ENCODE measurements at places on chromosomes 13 and 19.

- H3K36me3 ChIP-seq, result no peaks in the 10 kb centered on the region
- H3K4me3 ChIP-seq, result no peak overlapping the region
- peaks cover 10% of the 10 kb centered on the region for H3K27me3 ChIP-seq
- DNase-seq, result no peak
These were observed 1.2 kb downstream of the PCDH9 start for GRCh38 chr13:67228916-67229315.

DNA sequence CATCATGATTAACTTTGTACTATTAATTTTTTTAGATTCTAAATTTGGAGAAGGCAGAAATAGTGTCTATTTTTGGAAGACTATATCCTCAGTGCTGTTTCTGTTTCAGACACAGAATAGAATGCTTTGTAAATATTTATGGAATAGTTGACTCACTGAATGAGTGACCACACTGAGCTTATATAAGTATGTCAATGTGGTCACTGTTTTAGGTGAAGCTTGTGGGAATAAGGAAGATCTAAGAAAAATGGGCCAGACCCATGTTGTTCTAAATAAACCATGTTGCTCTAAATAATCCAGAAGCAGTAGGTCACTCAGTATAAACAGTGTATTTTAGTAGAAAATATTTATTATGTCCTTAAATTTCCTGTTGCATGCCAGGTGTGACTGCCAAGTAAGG is 45.5 kb upstream of the DACH1 start:
- H3K36me3 ChIP-seq, result no peaks in the 10 kb centered on the region
- H3K27me3 ChIP-seq, result no peaks in the 10 kb centered on the region
- H3K27ac ChIP-seq, result no peak overlapping the region

DNA sequence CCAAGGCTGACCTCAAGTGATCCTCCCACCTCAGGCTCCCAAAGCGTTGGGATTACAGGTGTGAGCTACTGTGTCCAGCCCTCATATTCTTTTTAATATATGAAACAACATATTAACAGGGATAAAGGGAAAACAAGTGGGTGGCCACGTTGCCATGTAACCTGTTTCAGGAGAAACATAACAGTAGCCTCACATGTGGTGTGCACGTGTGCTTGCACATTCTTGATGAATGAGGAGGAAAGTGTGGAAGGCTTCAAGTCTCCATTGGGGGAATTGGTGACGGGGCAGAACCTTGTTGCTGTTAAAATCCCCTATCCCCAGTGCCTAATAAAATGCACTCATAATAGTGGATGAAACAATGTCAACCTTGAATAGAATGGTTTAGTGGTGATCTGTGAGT is 202.3 kb downstream of the MTUS2 start:
- no peak overlapping the region for H3K27ac ChIP-seq
- H3K27me3 ChIP-seq, result no peaks in the 10 kb centered on the region
- DNase-seq, result no peak
- H3K4me3 ChIP-seq, result no peak overlapping the region
- H3K36me3 ChIP-seq, result no peaks in the 10 kb centered on the region

GRCh38 chr19:3268763-3269162 is 44.3 kb downstream of the CELF5 start:
- H3K27me3 ChIP-seq, result peaks cover 38% of the 10 kb centered on the region
- no peak for DNase-seq
- H3K4me1 ChIP-seq, result peaks cover 6% of the 10 kb centered on the region
- peak overlapping the region; percentile 12 for H3K27ac ChIP-seq
- H3K4me3 ChIP-seq, result no peak overlapping the region

GRCh38 chr13:48892053-48892687 is 83.5 kb upstream of the FNDC3A start:
- no peak for DNase-seq
- no peaks in the 10 kb centered on the region for H3K27me3 ChIP-seq
- no peaks in the 10 kb centered on the region for H3K36me3 ChIP-seq

- H3K4me3 ChIP-seq, result no peak overlapping the region
- no peaks in the 10 kb centered on the region for H3K36me3 ChIP-seq
- no peaks in the 10 kb centered on the region for H3K4me1 ChIP-seq
- H3K27ac ChIP-seq, result no peak overlapping the region
- DNase-seq, result no peak
- H3K27me3 ChIP-seq, result no peaks in the 10 kb centered on the region
These were observed 15.6 kb downstream of the EMP3 start for GRCh38 chr19:48340995-48341394.

GRCh38 chr13:33172400-33172799 is 113.2 kb downstream of the STARD13 start:
- DNase-seq, result no peak
- H3K4me3 ChIP-seq, result no peak overlapping the region
- peaks cover 6% of the 10 kb centered on the region for H3K27me3 ChIP-seq
- no peaks in the 10 kb centered on the region for H3K4me1 ChIP-seq

- peaks cover 27% of the 10 kb centered on the region for H3K36me3 ChIP-seq
- DNase-seq, result no peak
- no peaks in the 10 kb centered on the region for H3K27me3 ChIP-seq
These were observed 70.7 kb upstream of the ZNF30 start for GRCh38 chr19:34856052-34856451.

DNA sequence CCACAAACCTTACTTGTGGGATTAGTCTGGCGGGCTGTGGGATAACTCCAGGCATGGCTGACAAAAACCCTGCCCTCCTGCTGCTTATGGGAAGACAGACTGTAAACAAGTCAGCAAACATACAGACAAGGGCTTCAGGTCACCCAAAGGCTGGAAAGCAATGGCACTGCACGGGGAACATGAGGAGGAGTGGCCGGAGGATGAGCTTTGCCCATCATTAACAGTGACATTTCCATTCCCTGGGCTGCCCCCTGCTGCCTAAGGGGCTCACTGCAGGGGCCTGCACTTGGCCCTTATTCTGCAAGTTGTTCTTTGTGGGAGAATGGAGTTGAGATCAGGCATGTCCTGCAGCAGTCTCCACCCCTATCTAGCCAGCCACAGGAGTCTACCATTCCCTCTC is 91.3 kb downstream of the UQCRFS1 start:
- peaks cover 29% of the 10 kb centered on the region for H3K27me3 ChIP-seq
- no peak for DNase-seq
- no peak overlapping the region for H3K27ac ChIP-seq
- H3K4me1 ChIP-seq, result no peaks in the 10 kb centered on the region

GRCh38 chr19:29269641-29270040 is 56.7 kb upstream of the UQCRFS1 start:
- H3K27me3 ChIP-seq, result peaks cover 41% of the 10 kb centered on the region
- no peak for DNase-seq
- peaks cover 3% of the 10 kb centered on the region for H3K36me3 ChIP-seq
- no peak overlapping the region for H3K4me3 ChIP-seq
- H3K4me1 ChIP-seq, result no peaks in the 10 kb centered on the region

DNA sequence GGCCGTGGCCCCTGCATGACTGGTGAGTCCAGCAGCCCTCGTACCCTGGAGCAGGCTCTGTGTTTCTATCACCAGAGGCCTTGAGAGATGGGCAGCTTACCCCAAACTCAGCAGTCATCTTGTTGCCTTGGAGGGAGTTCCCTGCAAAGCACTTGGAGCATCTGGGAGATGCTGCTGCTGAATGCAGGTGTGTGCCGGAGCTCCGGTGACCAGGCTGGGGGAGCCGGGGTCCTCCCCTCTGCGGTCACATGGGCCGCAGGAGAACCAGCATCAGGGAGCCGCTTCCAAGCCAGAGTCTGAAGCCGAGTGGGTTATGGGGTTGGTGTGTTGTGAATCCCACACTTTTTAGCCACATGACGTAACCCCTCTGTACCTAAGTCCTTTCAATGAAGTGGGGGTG is 82.8 kb downstream of the TEX29 start:
- H3K27me3 ChIP-seq, result peaks cover 3% of the 10 kb centered on the region
- H3K27ac ChIP-seq, result no peak overlapping the region
- H3K4me3 ChIP-seq, result no peak overlapping the region
- DNase-seq, result no peak
- H3K4me1 ChIP-seq, result peaks cover 1% of the 10 kb centered on the region

GRCh38 chr13:51050021-51050830 is 60.8 kb downstream of the C13orf42 start:
- H3K4me3 ChIP-seq, result no peak overlapping the region
- no peak for DNase-seq
- no peak overlapping the region for H3K27ac ChIP-seq
- H3K36me3 ChIP-seq, result no peaks in the 10 kb centered on the region
- no peaks in the 10 kb centered on the region for H3K4me1 ChIP-seq
- H3K27me3 ChIP-seq, result no peaks in the 10 kb centered on the region

DNA sequence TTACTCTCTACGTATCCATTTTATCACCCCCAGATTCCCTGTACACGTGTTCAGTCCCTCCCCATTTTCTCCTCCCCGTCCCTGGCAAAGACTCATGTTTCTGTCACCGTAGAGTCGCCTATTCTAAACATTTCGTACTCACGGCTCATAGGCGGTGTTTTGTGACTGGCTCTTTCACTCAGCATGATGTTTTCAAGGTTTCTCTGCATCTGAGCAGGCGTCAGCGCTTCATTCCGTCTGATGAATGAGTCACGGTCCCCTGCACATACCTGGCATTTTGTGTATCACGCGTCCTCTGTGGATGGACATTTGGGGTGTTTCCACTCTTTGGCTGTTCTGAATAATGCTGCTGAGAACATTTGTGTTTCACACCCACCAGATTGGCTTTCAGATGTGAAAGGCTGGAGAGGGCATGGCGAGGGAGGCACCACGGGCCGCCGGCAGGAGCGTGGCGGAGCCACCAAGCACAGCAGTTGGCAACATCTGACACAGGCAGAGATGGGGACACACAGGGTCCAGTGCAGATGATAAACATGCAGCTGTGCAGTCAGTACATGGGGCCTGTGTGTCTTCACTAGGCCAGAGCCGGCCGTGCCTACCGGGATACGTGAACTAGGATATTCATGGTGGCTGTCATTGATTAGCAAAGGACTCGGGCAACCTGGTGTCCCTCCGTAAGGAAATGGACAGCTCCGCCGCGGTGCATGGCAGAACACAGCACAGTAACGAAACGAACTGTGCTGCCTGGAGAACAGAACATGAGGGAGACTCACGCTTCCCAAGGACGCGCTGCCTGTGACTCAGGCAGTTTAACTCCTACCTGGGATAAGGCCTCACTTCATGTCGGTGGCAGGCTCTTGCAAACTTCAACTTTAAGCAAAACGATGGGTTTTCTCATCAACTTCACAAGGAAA is 117.2 kb downstream of the ATP11A start:
- H3K36me3 ChIP-seq, result peaks cover 14% of the 10 kb centered on the region
- no peaks in the 10 kb centered on the region for H3K27me3 ChIP-seq
- H3K27ac ChIP-seq, result no peak overlapping the region
- H3K4me3 ChIP-seq, result no peak overlapping the region
- peaks cover 3% of the 10 kb centered on the region for H3K4me1 ChIP-seq
- DNase-seq, result no peak

DNA sequence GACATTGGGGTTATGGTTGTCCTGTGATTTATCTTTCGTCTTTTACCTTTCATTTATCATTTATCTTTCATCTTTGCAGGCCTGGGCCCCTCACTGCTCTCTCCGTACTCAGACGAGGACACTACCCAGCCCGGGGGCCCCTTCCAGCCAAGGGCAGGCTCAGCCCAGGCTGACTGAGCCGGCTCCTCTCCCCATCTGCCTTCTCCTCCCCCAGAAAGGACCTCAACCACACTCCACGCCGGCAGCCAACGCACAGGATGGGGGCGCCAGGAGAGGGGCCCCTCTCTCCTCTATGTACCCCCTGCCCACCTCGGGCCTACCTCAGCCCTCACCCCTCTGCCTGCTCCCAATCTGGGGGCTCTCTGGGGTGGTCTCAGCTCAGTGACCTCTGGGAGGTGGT is 7.4 kb upstream of the PPP5C start:
- H3K4me3 ChIP-seq, result no peak overlapping the region
- DNase-seq, result no peak
- no peaks in the 10 kb centered on the region for H3K36me3 ChIP-seq
- no peak overlapping the region for H3K27ac ChIP-seq

DNA sequence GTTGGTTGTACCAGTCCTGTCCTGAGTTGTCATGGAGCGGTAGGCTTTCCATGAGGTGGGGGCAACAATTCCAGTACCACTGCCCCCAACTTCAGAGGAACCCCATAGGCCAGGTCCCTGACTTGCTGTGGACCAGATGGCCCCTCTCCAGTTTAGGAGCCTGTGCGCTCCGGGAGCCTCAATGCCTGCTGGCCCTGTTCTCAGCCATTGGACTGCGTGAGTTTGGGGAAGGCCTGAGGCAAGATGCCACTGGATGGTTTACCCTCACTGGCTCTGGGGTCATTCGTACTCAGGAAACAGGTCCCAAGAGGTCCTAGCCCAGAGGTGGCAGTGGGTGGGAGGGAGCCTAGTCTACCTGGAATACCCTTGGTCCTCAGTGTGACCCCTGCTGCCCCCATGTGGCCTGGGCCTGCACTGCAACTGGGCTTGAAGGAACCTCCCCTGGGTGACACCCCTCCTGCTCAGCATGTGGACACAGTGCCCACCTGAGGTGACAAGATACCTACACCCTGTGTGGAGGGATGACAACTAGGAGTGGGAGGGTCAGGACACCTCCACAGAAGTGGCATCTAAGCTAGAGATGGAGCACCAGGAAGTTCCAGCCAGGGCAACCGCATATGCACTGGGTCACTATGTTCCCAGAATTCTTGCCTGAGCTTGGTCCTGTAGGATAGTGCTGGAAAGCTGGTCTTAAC is 6.0 kb upstream of the PRR19 start:
- H3K4me3 ChIP-seq, result no peak overlapping the region
- peaks cover 35% of the 10 kb centered on the region for H3K36me3 ChIP-seq
- DNase-seq, result peak; percentile 87
- peak overlapping the region; percentile 56 for H3K27ac ChIP-seq

GRCh38 chr19:30316000-30316491 is 56.1 kb upstream of the ZNF536 start:
- no peak overlapping the region for H3K4me3 ChIP-seq
- no peaks in the 10 kb centered on the region for H3K27me3 ChIP-seq
- H3K4me1 ChIP-seq, result no peaks in the 10 kb centered on the region
- no peaks in the 10 kb centered on the region for H3K36me3 ChIP-seq
- H3K27ac ChIP-seq, result no peak overlapping the region

- no peak for DNase-seq
- peaks cover 8% of the 10 kb centered on the region for H3K36me3 ChIP-seq
- H3K4me1 ChIP-seq, result peaks cover 33% of the 10 kb centered on the region
- H3K27ac ChIP-seq, result peak overlapping the region; percentile 29
- no peak overlapping the region for H3K4me3 ChIP-seq
These were observed 53.3 kb upstream of the C13orf46 start for GRCh38 chr13:114027046-114027715.

All from naive thymus-derived CD8-positive, alpha-beta T cell (primary cell).